ENCODE measurements at places on chromosomes 11 and 22.

GRCh38 chr11:114921697-114922096 lies 243.4 kb downstream of the NXPE2 start:
- no peak for DNase-seq

DNA sequence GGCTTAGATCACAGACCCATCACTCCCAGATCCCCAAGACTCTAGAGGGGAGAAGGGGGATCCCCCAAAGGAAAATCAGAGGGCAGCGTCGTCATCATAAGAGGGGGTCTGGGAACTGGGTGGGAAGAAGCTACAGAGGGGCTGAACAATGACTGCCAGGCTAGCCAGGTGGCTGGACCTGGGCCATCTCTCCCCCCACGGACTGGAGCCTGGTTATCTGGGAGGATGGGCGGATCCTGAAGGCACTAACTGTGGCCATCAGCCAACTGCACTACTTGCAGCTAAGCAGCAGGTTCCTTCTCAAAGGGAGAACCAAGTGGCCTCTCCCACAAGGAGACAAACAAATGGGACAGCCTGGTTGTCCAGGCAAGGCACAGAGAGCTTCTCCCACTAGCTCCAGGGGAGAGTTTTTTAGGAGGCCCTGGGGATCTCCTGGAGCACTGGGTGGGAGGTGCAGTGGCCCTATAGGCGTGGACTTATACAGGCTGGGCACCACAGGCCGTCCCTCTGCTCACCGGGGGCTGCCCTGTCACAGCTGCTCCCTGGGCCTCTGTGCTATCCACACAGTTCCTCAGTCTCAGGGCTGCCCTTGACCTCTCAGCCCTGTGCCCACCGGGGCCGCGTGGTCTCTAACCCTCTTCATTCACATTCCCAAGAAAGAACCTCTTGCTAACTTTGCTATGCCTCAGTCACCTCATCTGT lies 15.4 kb downstream of the P2RY6 start:
- no peak for DNase-seq

GRCh38 chr11:90242894-90243416 lies 20.1 kb upstream of the CHORDC1 start:
- DNase-seq: no peak

DNA sequence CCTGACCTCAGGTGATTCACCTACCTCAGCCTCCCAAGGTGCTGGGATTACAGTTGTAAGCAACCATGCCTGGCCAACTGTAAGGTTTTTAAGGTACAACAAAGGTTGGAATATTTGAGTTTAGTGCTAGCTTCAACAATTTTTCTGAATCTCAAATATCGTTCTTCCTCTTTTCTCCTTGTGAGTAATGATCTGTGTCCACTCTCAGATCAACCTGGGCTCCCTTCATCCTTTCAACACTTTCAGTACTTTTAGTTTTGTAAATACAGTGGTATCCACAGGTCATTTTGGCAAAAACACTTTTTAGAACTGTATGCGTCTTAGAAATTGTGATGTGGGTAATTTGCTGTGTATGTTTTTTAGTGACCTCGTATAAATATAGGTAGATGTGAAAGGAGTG lies 7.9 kb downstream of the PACS1 start:
- DNase-seq: no peak

- DNase-seq: no peak
These were observed 67.3 kb upstream of the CSNK2A3 start for GRCh38 chr11:11420191-11420898.

DNA sequence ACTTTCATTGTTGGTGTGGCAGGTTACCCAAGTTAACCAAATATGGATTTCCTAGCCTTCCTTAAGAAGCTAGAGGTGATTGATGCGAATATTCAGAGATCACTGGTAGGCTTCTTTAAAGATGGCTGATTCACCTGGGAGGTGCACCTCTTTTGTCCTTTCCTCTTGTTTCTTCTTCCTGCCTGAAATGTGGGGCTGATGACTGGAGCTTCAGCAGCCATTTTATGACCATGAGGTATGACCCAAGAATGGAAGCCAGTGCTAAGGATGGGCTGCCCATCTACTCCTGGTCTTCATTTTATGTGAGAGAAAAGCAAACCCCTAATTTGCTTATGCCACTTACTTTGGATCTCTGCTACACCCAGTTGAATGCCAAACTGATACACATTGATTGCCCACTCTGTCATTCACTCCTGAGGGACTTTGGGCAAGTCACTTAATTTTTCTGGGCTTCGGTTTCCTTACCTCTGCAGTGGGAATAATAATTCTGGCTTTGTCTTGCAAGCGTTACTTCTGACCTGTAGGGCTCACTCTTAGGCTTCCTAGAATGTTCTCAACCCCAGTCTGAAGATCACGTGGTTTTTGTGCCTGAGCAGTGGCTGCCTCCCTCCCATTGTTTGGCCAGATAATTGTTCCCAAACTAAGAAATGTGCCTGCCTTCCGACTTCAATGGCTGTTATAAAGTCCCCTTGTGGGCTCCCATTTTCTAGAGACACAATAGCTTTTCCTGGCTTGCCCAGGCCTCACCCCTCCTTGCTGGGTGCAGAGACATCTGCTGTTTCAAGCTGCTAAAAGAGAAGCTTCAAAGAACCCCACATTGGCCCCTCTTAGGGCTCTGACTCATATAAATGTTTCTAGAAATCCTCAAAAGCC lies 243.1 kb downstream of the ST3GAL4 start:
- DNase-seq: no peak

All from upper lobe of left lung (tissue), 6 donors.